Testis (tissue), 5 donors: ENCODE measurements at places on chromosomes 1 and 21. TPM values are rescaled to one million over a fixed set of nuclear protein-coding genes. Genes with fewer than 3 reads are reported as not detected.

UBASH3A gene
- 0.39 TPM for total RNA-seq

OLIG2 gene
- total RNA-seq: not detected

NAXE gene
- 200 TPM for total RNA-seq

DNA sequence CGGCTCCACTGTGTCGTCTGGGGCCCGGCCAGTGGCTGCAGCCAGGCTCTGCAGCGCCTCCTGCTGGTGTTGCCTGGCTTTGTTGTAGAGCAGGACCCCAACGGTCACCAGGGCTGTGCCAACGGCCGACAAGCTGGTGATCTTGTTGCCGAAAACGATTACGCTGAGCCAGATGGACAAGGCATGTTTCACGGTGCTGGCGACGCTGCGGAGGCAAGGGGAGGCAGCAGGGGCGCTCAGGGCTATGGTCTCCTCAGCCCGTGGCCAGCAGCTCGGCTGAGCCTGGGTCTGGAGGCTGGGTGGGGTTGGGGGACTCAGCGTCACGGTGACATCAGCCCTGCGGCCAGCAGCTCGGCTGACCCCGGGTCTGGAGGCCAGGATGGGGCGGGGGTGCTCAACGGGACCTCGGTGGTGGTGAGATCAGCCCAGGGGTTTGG is 7.0 kb upstream of the CDK11B start:
- DNase-seq: no peak

GRCh38 chr1:31675161-31675560 is 28.7 kb downstream of the COL16A1 start:
- no peak for DNase-seq

DNA sequence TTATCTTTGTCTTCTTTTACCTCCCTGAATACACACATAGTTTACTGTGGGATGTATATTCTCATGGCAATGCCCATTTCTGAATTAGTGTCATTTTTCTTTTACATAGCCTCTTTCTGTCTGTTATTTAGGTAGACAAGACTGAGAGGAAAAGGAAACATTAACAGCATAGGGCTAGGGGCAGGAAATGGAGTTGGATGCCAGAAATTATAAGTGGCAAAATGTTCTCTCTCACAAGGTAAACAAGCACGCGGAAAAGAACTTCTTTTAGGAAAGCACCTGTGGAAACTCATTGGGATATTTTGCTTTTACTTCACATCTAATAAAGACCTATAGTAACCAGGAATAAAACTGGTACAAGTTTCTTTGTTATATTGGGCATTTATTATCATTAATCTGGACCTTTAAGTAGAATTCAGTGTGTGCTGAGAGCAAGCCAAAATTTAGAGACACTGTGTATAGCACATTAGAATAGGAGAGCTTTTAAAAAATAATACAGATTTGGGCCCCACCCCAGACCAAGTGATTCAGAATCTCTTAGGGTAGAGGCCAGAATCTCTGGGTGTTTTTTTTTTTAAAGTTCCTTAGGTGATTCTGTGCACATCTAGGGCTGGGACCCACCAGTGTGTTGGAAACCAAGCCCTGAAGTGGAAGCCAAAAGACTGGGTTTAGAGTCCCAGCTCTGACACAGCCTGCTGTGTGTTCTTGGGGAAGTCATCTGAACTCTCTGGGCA is 32.7 kb downstream of the S100A10 start:
- no peak for DNase-seq

DNA sequence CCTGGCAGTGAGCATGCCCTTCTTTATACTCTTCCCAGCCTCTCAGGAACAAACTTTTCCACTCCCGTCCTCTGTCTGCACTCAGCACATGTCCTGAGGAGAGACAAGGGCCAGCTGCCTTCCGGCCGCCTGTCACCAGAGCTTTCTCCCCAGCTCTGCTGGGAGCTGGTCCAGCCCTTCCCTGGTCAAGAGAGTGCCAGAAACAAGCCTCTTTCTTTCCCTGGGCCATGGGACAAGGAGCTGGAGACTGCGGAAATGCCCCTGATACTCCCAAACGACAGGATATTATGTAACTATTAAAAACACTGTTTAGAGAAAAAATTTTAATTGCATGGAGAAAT is 10.4 kb downstream of the LAMB3 start:
- DNase-seq: peak; percentile 82

DNA sequence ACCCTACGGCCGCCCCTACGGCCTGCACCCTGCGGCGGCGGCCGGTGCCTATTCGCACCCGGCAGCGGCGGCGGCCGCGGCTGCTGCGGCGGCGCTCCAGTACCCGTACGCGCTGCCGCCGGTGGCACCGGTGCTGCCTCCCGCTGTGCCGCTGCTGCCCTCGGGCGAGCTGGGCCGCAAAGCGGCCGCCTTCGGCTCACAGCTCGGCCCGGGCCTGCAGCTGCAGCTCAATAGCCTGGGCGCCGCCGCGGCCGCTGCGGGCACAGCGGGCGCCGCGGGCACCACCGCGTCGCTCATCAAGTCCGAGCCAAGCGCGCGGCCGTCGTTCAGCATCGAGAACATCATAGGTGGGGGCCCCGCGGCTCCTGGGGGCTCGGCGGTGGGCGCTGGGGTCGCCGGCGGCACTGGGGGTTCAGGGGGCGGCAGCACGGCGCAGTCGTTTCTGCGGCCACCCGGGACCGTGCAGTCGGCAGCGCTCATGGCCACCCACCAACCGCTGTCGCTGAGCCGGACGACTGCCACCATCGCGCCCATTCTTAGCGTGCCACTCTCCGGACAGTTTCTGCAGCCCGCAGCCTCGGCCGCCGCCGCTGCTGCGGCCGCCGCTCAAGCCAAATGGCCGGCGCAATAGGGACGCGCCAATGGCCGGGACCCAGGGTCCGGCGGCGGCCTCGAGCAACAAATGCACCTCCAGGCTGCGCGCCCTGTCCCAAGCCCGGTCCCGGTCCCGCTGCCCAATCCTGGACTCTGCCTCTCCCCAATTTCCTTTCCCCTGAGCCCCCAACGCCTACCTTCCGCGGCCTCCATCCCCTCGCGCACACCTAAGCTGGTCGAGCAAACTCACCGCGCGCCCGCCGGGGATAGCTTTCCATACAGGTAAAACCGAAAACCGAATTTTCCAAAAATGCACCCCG is 1.8 kb downstream of the FOXD3 start:
- DNase-seq: no peak

GRCh38 chr1:147246044-147246690 is 3.7 kb downstream of the CHD1L start:
- no peak for DNase-seq

DNA sequence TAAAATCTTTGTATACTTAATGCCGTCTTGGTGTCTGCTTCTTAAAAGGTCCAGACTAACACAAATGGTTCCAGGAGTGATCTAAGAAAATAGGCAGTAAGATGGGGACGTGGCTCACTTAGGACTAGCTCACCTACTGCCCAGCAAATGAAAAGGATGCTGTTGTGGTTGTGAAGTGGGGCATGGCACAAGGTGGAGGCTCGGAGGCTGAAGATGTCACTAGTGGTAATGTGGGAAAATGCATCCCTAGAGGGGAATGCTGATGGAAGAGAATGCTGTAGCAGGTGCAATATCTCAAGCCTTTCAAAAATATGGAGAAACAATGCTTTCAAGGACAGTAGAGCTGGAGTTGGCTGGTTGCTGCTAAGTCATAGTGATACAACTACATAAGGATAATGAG is 11.3 kb upstream of the UCK2 start:
- no peak for DNase-seq

DNA sequence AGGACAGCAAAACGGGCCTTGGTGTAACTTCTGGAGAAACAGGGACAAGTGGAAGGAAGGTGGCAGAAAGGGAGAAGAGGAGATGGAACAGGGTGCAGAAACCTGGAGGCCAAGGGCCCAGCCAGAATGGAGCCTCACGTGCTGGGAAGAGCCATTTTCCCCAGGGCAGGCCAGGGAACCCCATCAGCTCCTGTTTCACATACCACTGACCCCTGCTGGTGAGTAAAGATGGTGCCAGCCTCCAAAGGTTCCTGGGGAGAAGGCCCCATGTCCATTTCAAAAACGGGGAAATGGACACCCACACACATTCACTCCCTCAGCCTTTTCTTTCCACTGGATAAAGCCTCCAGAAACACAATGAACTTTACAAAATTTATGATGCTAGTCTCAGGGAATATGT is 57.6 kb upstream of the JUN start:
- DNase-seq: no peak

DNA sequence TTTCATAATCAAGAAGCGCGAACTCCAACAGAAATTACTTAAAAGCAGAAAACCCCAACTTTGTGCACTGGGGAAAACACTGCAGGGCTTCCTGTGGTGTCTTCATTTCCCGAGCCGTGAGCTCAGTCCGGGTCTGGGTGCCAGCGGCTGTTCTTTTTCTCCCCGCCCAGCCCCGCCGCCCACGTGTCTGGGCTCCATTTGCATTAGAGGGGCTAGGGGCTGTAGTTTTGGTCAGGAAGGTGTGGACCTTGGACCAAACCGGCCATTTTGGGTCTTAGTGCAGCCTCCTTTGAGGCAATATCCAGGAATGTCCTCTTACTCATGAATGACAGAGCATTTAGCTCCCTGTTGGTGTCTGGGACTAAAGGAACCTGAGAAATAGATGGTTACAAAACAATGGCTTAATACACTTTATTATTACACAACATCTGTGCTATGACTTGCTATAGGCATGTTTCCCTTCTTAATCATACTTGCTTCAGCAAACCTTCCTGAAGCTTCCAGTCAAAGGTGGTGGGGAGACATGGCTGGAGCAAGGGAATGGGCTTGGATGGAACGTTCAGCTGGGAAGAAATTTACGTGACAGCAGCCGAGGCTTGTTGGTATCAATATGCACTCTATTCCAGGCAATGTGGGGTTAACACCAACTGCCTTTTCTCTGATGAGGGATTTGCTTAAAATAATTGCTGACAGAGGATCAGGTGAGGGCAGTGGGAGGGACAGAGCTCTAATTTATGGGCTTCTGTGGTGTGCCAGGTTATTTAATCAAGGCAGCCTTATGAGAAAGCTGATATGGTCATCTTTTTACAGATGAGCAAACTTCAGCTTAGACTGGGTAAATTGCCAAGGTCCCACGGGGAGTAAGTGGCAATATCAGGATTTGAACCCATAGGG is 1.1 kb downstream of the AGTRAP start:
- peak; percentile 47 for DNase-seq

DNA sequence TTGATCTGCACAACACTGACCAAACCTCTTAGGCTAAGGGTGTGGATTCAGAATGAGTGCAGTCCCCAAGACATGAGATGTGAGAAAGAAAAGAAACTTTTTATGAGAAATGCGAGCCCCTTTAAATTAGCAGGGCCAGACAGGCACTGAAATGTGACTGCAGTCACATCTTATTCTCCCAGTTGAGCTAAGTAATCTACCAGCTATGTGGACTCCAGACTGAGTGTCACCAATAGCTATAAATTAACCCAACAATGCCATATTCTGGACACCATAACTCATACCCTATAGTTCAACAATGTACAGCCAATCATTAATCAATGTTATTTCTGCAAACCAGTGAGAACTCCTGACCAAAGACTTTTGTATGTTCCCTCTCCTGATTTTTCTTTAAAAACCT is 153.2 kb downstream of the COQ8A start:
- no peak for DNase-seq

- DNase-seq: no peak
Observed at GRCh38 chr1:115668579-115668978, 26.8 kb downstream of the VANGL1 start.

- DNase-seq: no peak
Observed at GRCh38 chr1:21613072-21613867, 55.9 kb downstream of the RAP1GAP start.

GRCh38 chr1:19559641-19560040 is 74.3 kb upstream of the CAPZB start:
- no peak for DNase-seq

- no peak for DNase-seq
Observed at GRCh38 chr1:17052641-17053040, 1.2 kb downstream of the SDHB start.

DNA sequence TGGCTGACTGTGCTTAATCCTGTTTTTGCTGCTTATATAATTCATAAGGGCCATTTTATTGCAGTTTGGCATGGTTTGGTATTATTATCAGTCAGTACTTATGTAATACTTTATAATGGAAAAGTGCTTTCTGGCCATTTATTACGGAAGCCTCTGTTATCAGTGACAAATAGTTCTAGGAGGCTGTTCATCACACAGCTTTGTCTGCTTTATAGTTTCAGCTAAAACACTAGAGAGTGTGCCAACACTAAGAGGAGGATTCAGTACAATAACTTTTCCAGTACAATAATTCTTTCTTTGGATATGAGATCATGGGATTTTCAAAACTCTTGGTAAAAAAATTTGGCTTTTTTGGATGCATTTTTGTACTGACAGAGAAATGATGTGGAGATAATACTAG is 102.9 kb upstream of the PTGFR start:
- no peak for DNase-seq

DNA sequence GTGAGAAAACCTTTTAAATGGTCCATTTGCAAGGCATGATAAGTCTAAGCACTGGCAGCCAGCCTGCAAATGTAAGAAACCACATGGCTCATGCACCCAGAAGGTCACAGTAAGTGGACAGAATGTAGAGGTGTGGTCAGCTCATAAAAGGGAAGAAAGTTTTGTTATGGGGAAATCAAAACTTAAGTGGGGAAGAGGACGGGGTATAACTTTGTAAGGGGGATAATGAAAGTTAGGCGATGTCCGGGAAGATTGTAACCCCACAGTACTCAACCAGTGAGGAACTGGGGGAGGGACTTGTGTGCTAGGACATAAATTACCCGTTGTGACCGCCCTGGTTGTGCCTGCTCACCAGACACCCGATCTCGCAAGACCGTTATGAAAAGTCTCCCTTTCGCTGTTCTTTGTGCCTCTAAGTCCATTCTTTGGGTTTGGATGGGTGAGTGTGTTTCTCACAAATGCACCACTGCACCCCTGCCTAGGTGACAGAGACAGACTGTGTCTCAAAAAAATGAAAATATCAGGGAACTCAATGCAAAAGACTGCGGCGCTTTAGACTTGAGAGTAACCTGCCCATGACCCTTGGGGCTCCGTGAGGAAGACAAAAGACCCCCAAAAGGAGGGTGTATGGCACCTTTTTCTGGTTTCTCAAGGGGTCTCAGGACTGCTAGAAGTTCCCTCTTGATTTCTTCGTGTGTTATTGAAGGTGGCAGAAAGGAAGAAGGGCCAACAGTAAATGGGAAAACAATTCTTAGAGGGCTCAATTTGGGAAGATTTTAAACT is 28.6 kb upstream of the ZNF496 start:
- DNase-seq: peak; percentile 63
